ENCODE measurements at places on chromosomes 1 and 21.

DNA sequence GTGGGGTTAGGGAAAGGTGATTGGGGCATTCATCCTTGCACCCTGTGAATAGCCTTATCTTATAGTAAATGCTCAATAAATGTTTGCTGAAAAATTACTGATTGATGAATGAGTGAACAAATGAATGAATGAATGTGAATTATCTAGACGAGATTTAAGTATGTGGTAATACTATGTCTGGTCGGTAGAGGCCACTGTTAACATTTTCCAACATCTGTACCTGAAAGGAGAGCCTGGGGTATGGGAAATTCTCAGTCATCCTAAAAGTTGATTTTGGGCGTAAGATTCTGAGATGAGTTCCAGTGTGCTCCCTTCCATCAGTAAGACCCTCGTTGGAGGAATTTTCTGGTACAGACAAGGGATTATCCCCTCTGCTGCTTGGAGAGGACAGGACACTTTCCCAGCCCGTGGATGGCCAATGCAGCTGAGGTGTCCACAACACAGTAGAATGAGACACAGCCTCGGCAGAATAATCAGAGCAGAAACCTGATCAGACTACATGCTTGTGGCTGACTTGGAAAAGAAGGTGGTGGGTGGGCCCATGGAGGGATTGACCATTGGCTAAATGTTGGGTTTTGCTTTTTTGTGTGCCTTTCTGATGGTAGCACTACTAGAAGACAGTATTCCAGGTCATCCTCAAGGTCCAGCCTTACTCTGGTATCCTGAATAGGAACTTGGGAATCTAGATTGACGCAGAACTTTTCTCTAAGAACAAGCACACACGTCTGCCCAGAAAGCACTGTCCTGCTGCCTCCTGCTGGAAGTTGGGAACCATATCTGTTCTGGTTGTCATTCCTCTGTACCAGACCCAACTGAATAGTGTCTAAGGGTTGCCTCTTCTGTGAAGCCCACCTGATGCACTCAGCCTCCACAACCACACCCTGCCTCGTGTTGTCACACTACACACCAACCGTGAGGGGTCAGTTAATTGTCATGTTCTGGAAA, 262.0 kb downstream of the TNR start:
- no peak for DNase-seq

- DNase-seq: peak; percentile 71
Measured at GRCh38 chr1:116820369-116820768, 66.1 kb downstream of the CD2 start.

DNA sequence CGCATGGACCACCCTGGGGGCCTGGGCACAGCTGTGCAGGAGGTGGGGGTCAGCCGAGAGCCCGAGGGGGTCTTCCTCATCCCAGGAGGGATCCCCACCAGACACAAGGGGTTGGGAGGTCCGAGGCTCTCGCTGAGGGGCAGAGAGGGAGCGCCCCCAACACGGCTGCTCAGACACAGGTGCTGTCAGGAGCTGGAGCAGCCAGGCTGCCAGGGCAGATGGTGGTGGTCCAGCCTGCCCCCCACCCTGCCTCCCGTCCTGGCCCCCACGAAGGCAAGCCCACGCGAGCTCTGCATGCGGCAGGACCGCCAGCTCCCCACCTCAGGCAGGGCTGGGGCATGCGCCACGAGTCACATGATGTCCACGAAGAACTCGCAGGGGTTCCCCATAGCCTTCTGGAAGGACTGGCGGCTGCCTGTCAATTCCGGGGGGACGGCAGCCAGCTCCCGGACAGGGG, 4.7 kb downstream of the TAS1R3 start:
- no peak for DNase-seq

DNA sequence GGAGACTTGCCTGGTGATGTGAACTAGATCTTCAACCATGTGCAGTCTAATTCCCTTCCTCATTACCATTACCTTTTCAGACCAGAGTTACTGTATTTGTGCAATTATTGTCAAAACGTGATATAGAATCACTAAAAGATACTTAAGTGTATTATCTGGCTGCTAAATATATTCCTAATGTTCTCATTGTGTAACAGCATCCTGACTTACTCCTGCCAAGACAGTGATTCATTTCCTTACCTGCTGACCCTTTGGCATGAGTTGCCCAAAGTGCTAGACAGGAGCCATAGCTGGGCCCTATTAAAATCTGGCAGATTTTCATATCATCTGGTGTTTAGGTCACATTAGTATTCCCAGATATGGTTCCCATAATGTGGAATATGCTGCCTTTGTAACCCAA, 598.3 kb upstream of the CAMK1G start:
- no peak for DNase-seq

- no peak for DNase-seq
Measured at GRCh38 chr1:27592931-27593677, 10.8 kb downstream of the AHDC1 start.

GRCh38 chr1:233759665-233760064, 144.8 kb upstream of the SLC35F3 start:
- no peak for DNase-seq
